ENCODE measurements at places on chromosomes 1 and 21. TPM values are rescaled to one million over a fixed set of nuclear protein-coding genes. Genes with fewer than 3 reads are reported as not detected.

GRCh38 chr1:152125834-152126443 is 10.7 kb upstream of the TCHH start:
- no peak for DNase-seq

DNA sequence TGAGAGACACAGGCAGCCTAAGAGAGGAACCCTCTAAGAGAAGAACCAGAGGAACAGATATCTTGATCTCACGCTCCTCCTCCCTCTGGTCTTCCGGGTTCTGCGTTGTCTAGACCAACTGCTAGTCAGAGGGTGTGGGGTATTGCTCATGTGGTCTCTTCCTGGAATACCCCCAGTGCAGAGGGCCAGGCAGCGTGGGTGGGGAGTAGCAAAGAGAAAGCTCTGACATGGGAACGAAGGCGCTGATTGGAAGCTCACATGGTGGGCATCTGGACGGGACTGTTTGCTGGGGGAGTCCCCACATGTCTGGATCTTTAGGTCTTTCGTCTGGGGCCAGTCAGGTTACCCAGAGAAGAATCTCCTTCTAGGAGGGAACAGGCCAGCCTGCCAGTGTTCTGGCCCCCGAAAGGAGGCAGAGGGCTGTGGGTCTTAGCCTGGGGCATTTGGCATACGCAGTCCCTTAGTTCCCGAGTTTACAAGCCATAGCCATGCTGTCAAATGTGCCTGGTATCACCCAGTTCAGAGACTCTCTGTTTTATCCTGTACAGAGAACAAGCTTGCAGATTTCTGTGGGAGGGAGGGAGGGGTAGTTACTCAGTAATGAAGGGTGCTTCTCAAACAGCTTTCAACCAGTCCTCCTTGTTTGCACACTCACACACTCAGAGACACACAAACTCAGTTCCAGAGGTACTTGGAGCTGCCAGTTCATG is 18.3 kb upstream of the IL6R start:
- DNase-seq = no peak

Gene NCF2
- 32.0 TPM for total RNA-seq

Gene ZP4
- total RNA-seq = not detected

Gene TTC34
- 0.46 TPM for total RNA-seq

Gene IGSF3
- 21.4 TPM for total RNA-seq

- no peak for DNase-seq
Measured at GRCh38 chr1:55213151-55213884, 1.8 kb downstream of the USP24 start.

DNA sequence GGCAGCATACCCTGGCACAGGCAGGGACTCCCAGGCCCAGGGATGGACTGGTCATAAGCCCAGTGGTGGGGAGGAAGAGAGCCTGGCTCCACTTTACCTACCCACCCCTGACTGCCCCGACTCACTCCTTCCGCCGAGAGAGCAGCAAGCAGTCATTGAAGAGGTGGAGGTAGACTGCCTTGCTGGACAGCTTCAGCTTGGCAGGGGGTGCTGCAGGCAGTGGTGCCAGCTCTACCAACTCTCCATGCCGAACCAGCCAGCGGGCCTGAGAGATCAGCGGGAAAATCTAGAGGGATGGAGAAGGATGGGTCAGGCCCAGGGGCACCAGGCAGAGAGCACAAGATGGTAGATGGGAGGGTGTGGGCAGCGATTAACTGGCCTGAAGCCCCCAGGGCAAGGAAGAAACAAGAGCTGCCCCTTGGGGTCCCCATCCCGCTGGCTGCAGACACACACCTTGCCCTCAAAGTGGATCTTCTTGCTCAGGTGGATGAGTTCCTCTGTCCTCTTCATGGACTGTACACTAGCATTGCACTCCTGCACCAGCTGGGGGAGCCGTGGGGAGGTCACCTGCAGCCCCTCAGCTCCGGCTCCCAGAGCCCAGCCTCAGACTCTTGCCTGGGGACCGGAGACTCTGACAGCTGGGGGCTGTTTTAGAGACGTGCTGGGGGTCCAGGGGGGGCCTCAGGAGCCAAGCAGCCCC is 7.7 kb downstream of the ARHGEF19 start:
- no peak for DNase-seq

DNA sequence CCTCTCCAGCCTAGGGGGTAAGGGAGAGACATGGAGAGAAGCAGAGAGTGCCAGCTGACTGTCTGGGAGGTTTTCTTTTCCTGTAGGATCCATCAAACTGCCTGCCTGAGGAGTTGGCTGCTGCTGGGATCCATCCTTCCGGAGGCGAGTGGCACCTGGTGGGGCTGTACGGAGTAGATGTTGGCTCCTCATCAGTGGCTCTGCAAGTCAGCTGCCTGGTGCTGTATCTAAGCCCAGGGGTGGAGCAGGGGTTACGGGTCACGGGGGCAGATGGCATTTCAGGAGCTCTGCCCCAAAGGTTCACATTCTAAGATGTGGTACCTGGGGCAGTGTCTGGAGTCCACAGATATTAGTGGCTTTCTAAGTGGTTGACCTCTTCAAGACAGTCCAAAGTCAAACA is 128.0 kb downstream of the ACTL8 start:
- no peak for DNase-seq

GRCh38 chr1:195851016-195851601 is 757.1 kb downstream of the KCNT2 start:
- DNase-seq = no peak

- no peak for DNase-seq
Measured at GRCh38 chr1:53383136-53383870, 55.4 kb upstream of the LRP8 start.

DNA sequence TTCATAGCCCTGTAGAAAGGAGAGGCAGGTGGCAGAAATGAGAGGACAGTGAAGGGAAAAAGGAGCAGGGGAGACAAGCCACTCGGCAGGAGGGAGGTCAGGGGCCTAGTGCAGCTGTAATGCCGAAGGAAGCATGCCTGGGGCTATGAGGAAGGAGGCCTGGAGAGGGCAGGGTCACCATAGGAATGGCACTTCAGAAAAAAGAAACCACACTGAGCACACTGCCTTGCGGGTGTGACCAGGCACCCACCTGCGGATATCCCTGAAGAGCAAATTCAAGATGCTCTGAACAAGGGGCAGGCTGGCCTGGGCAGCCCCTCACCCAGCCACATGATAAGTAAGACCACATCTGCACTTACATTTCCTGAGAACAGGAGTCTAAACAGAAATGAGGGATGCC is 104.7 kb downstream of the JAK1 start:
- DNase-seq = no peak

GRCh38 chr1:46488343-46489168 is 1.1 kb upstream of the DMBX1 start:
- no peak for DNase-seq

DNA sequence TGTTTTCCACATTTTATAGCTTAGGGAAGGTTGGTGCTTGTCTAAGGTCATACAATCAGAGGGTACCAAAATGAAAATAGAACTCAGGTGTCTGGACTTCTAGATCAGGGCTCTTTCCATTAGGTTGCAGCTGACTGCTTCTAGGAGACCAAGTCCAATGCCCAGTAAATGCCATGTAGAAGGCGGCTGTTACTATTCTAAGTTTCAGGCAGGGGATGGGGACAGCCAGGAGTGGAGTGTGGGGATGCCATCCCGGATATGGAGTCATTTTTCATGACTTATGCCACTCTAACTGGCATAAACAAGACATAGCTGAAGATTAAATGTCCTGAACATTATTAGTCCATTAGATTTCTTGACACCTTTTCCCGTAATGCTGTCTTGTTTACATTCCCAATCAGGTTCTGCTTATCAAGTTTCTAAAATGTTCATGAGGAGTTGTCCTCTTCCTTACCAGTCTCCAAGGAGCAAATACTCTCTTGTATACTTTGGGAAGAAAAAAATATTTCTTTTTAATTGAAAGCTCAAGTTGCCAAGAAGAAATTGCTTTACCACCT is 31.5 kb downstream of the XCL1 start:
- no peak for DNase-seq

DNA sequence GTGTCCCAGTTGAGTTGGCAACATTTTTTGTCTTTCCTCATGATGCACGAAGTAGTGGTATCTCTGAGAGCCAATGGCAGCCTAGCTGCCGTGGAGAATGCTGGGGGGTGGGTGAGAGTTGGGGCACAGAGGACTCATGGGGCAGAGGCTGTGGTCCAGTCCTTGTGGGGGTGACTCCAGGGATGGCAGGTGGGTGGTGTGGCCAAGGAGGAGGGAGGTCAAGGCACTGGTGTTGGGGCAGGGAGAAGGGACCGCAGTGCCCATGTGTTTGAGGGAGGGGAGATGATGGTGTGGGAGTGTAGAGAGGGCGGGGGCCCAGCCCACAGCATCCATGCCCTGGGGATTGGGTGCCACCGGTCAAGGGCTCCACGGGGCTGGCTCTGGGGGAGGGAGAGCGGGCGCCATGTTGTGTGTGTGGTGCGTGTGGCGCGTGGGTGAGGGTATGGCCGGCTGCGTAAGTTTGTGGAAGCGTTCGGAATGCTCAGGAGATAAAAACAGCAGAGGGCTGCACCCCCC is 63.5 kb downstream of the PRKCZ start:
- DNase-seq = no peak

- DNase-seq = no peak
Measured at GRCh38 chr1:41618871-41619270, 134.4 kb upstream of the EDN2 start.

Gene OR2T34
- total RNA-seq = not detected

GRCh38 chr1:231882333-231882732 is 255.7 kb downstream of the DISC1 start:
- no peak for DNase-seq

- DNase-seq = no peak
Measured at GRCh38 chr1:232597721-232598120, 32.2 kb downstream of the SIPA1L2 start.

DNA sequence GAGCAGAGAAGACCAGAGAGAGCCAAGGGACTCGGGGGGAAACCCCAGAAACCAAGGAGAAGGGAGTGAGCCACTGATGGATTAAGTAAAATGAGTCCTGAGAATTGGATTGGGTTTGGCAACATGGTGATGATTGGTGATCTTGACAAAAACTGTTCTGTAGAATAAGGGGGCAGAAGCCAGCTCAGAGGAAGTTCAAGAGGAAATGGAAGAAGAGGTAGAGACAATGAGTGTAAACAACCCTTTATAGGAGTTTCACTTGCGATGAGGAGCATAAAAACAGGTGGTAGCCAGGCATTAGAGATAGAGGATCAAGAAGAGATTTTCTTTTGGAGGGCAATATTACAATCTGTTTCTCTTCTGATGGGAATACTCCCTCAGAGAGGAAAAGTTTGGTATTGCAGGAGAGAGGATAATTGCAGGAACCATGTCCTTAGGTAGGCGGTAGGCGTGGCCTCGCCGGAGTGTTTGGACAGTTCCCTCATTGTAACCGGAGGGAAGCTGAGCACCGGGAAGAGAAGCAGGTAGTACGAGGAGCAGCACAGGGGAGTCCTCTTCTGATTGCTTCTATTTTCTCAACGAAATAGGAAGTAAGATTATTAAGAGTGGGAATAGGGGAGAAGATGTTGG is 68.4 kb upstream of the TENT5C start:
- no peak for DNase-seq

- no peak for DNase-seq
Measured at GRCh38 chr1:8794605-8795004, 22.8 kb downstream of the RERE start.

Gene AUNIP
- total RNA-seq = 6.2 TPM

GRCh38 chr1:64077281-64077940 is 126.0 kb upstream of the UBE2U start:
- DNase-seq = no peak

Gene KCNAB2
- total RNA-seq = 3.3 TPM

GRCh38 chr1:55547405-55547804 is 332.2 kb upstream of the USP24 start:
- no peak for DNase-seq

DNA sequence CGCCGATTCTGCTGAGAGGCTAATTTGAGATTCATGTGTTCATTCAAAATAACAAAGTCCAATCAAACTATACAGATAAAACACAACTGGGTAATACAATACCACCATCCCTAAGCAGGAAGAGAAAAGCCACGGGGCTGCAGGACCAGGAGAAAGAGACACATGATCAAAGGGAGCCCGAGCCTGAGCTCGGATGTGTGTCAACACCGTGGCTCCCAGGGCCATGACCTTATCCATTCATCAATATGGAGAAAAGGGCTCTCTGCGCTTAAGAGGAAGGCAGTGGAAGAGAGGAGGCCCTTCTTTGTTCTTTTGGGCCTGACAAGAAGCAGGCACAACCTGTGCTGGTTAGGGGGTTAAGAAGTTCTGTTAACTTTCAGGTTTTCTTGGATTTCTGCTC is 56.7 kb downstream of the HUNK start:
- DNase-seq = no peak

DNA sequence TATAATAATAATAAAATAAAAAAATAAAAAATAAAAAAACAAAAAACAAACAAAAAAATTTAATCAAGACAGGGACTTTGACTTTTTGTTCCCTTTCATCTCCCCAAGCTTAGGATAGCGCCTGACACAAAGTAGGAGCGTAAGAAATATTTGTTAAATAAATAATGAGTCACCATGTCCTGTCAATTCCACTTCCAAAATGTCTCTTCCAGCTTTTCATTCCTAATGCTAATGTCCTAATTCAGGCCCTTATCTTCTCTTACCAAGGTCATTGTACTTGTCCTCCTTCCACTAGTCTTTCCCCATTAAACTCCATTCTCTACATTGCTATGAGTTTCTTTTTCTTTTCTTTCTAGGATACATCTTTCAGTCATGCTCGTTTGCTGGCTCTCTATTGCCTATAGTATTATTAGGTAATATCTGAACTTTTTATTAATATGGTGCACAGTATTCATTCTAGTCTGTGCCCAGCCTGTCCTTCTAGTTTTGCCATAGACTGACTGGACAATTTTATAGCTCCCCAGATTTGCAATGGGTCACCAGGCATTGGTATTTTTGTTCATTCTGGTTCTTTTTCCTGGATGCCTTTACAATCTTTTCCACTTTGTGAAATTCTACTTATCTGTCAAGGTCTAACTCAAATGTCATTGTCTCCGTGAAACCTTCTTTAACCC is 11.4 kb downstream of the NEXN start:
- no peak for DNase-seq

Gene CELA3B
- total RNA-seq = not detected

DNA sequence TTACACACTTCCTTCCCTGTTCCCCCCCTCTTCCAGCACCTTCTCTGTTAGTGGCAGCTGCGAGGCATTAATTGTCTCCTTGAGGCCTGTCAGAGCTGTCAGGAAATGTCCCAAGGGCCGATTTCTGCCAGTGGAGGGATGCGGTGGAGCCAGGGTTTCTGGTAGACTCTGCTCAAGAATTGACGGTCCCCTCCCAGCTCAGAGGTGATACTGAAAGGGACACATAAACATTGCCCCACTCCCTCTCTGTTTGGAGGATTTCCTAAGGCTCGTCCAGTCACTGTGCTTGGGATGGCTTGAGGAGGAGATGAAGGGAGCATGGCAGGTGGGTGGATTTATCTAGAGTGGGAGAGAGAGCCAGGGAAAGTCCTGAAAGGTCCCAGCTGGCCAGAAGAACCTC is 61.4 kb upstream of the CD34 start:
- no peak for DNase-seq

Gene LCE2B
- total RNA-seq = not detected

Gene SIPA1L2
- 5.3 TPM for total RNA-seq

Gene CERS2
- total RNA-seq = 165 TPM

Gene CLCA1
- total RNA-seq = not detected

- no peak for DNase-seq
Measured at GRCh38 chr1:145995964-145996432, 381 bp downstream of the TXNIP start.

- DNase-seq = no peak
Measured at GRCh38 chr1:172236958-172237357, 183.5 kb upstream of the C1orf105 start.

GRCh38 chr1:176033474-176033873 is 173.6 kb downstream of the COP1 start:
- DNase-seq = no peak

- no peak for DNase-seq
Measured at GRCh38 chr1:227572752-227573151, 9.4 kb downstream of the ZNF678 start.

GRCh38 chr1:172147541-172147940 is 272.9 kb upstream of the C1orf105 start:
- DNase-seq = no peak
